Right cardiac atrium (tissue), 5 donors: ENCODE measurements at places on chromosomes 16 and 17. TPM values are rescaled to one million over a fixed set of nuclear protein-coding genes. Genes with fewer than 3 reads are reported as not detected.

DNA sequence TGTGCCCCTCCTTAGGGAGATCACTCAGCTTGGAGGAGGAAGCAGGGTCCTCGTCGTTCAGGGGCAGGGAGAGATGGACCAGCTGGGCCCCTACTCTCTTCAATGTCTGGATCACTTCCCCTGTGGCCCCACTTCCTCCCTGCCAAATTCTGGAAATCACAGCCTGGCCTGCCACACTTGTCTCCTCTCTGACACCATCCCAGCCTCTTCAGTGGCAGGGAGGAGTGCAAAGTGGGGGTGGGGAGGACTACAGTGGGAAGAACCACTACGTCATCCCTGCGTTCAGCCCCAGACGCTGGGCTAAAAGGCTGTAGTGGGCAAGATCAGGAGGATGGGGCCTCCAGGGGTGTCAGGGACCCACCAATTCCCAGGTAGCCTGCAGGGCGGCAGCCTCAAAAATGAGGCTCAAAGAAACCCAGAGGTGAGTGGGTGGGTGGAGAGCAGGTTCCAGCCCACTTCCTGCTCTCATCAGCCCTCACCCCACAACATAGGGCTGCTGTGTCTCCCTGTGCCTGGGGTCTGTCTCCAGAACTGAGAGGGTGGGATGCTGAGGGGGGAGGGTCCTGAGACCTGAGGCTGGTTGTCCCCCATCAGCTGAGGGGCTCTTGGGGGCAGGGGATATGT, 25.0 kb upstream of the TAC4 start:
- DNase-seq: no peak

- no peak for DNase-seq
Measured at GRCh38 chr16:4663777-4664465, 29.4 kb upstream of the NUDT16L1 start.

DNA sequence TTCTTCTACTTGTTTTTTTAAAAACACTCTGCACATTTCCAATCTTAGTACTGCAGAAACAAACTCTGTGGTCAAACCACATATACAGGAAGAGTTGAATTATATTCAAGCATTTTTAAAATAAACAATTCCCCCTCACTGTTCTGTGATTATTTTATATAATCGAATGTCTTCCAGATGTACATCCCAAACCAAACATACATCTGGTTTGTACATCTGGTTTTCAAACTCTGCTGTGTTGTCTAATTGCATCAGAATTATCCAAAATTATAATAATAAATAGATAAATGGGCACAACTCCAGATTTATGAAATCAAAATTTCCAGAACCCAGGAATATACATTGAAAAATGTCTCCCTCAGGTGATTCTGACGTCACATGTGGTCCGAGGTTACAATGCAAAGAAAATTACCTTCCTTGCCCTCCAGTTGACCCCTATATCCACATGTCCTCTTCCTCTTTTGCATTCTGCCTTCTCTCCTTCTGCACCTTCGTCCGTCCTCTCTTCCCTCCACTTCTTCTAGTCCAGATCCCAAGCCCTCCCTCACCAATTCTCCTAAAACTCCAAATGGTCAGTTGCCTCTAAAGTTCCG, 13.3 kb upstream of the CCDC144A start:
- no peak for DNase-seq

- no peak for DNase-seq
Measured at GRCh38 chr16:86609115-86609514, 30.8 kb downstream of the FOXL1 start.

GRCh38 chr17:8599351-8600011, 31.0 kb downstream of the MYH10 start:
- DNase-seq: no peak

- DNase-seq: peak; percentile 40
Measured at GRCh38 chr17:1743088-1743439, 393 bp downstream of the SERPINF2 start.

- DNase-seq: no peak
Measured at GRCh38 chr17:76238847-76239537, 1.3 kb downstream of the RNF157 start.

- DNase-seq: peak; percentile 10
Measured at GRCh38 chr16:63061319-63061718, 1025.1 kb upstream of the CDH8 start.

DNA sequence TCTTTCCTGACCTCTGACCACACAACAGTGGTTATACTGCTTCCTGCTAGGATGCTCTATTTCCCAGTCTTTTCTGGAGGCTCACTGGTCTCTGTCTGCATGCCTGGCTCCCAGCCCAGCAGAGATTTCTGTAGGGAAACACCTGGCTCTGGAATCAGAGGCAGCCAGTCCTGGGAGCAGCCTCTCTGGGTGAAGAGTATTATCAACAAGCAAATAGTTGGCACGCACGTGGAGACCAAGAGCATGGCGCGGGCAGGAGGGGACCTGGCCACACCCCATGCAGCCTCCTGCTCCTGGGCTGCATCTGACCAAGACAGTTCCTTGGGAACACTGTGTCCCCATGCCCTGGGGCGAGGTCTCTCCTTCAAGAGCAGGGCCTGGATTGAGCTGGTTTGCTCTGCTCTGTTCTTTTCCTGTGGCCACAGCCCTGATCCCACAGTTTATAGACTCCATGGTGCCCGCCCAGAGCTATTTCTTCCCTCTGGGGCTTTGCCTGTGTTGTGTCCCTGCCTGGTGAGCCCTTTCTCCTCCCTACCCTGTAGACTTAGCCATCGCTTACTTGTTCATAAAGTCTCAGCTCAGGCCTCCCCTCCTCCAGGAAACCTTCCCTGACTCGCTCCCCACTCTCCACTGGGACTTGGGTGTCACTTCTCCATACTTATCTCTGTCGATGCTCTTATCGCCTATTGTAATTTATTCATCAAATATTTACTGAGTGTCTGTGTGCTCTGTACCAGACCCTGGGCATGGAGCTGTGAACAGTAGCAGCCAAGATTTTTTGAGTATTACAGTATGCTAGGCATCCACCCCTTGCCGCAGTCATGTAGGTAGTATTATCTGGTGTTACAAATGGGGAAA, 60.6 kb downstream of the SCNN1B start:
- no peak for DNase-seq

DNA sequence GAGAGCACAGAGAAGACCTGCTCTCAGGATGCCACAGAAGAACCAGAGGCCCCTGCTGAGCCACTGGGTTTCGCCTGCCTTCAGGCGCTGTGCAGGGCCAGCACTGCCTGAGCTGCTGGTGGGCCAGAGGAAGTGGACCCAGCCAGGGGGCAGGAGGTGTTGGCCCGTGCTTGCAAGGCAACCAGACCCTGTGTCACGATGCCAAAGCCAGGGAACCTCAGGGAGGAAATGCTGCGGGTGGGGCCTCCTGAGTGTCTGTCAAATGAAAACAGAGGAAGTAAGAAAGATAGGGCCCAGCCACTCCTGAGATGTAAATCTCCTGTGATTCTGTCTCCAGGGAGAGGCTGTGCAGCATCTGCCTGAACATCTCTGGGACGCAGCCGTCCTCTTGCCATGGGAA, 58.1 kb upstream of the ADORA2B start:
- DNase-seq: no peak

GRCh38 chr16:15502041-15502725, 67.8 kb downstream of the BMERB1 start:
- no peak for DNase-seq

- no peak for DNase-seq
Measured at GRCh38 chr17:11324846-11325420, 83.9 kb downstream of the SHISA6 start.

GRCh38 chr17:10135539-10136257, 62.7 kb downstream of the GAS7 start:
- DNase-seq: no peak

DNA sequence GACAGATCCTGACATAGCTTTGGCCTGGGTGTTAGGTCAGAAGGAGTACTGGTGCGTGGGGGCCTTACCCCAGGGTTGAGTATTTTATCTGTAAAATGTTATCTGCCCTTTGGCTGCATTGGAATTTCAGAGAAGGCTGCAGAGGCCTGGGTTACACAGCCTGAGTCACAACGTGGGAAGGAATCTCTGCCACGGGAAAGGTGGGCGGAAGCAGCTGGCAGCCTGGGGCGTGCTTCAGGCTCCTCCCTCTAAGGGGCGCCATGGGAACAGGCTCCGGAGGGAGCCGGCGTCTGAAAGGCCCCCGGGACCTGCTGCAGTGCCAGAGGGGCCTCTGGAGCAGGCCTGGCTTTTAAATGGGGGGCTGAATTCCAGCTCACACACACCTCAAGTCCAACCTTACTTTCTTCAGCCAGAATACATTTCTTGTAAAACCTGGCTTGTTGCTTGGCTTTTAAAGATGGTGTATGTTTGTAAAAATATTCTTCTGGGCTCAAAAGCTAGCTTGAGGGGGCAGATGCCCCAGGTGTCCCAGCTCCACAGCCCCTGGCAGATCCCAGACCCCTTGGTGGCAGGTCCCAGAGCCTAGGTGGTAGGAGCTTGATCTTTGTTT, 142.2 kb downstream of the RAB11FIP4 start:
- peak; percentile 55 for DNase-seq

DNA sequence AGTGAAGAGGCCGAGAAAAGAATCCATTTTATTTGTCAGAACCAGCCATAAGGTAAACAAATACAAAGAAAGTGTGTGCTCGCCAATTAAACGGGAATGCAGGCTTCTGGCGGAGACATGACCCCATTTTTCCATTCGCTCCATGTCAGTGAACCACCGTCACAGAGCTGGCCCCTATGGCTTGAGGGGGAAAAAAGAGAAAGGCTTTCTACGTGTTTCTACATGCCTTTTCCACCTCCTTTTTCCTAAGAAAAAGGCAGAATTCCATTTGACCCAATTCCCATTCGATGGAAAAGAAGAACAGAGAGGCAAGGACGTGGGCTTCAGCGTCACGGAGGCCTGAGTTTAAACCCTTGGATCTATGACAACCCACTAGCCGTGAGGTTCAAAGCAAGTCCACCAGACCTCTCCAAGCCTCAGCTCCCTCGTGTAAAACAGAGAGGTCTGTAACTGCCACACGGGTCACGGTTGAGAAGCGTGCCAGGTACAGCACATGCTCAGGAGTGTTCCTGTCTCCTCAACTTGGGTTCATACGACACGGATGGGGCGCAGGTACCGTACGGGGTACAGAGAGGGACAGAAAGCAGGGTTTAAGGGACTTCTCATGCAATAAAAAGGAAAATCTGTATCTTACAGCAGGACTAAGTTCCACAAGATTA, 91.9 kb downstream of the NXN start:
- DNase-seq: no peak

- no peak for DNase-seq
Measured at GRCh38 chr17:2695961-2696760, 15.4 kb downstream of the CLUH start.

DNA sequence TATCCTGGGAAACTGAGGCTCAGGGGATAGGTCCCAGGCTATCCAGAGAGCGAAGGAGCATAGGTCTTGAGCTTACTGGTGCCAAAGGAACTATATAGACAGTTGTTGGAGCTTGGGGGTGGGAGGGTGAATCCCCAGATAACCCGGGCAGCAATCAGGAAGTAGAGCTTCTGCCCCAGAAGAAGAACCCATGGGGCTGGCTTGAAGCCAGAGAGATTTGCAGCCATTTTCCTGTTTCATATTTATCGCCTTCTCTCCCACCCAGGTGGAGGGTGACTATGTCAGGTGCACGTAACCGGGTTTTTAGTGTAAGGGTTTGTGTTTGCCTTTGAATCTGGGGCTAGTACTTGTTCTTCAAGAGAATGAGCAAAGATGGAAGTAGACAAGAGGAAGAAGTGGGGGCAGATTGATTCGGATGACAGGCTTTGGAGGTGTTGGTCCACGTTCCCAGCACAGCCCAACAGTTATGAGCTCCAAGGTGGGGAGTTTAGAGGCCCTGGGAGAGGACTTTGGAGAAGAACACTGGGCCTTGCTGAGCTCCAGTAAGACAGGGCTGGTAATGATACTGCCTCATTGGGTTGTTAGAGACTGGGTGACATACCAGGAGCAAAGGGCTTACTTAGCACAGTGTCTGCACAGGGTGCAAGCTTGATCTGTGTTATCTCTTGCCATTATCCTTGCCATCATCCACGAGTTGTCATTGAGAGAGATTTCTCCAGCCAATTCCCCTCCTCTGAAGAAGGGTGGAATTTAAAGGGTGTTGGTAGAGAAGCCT, 145.6 kb downstream of the CCDC182 start:
- no peak for DNase-seq

DNA sequence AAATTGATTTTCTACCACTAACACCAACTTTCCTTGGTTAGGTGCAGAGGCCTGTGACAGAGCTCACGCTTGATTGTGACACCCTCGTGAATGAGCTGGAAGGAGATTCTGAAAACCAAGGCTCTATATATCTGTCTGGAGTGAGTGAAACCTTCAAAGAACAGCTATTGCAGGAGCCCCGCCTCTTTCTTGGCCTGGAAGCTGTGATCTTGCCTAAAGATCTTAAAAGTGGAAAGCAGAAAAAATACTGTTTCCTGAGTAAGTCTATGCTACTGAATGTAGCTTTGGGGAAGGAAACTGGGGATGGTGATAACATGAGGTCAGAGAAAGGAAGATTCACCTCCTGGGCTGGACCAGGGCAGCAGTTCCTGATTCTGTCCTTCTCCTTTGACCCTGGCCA, 38.3 kb downstream of the REXO5 start:
- DNase-seq: no peak

DNA sequence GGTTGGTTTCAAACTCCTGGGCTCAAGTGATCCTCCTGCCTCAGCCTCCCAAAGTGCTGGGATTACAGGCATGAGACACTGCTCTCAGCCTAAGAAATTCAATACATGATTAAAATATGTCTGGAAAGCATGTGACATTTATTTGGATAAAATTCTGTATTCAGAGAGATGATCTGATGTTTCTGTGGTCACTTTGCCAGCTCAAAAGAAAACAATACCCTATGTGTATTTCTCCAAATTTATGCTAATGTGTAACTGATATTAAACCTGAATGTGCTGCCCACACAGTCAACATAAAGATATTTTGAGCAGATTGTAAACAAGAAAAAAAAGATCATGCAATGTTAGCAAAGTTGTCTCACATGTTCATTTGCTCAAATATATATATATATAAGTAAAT, 16.7 kb downstream of the C17orf67 start:
- DNase-seq: no peak

The FGF11 gene
- total RNA-seq: 27.2 TPM

The TBX2 gene
- 5.9 TPM for total RNA-seq

The LRRC37A3 gene
- 4.6 TPM for total RNA-seq

The GDPD3 gene
- 3.5 TPM for total RNA-seq

The FBXO39 gene
- not detected for total RNA-seq

The TMEM235 gene
- total RNA-seq: not detected

The NHERF1 gene
- total RNA-seq: 9.2 TPM

The ARL5C gene
- total RNA-seq: not detected

The UMOD gene
- total RNA-seq: not detected

The EARS2 gene
- total RNA-seq: 18.2 TPM

The KRT12 gene
- not detected for total RNA-seq

The TTYH2 gene
- 30.4 TPM for total RNA-seq

The TM4SF5 gene
- total RNA-seq: not detected

The SCPEP1 gene
- 49.7 TPM for total RNA-seq
